ENCODE measurements at places on chromosomes 6 and 20.

DNA sequence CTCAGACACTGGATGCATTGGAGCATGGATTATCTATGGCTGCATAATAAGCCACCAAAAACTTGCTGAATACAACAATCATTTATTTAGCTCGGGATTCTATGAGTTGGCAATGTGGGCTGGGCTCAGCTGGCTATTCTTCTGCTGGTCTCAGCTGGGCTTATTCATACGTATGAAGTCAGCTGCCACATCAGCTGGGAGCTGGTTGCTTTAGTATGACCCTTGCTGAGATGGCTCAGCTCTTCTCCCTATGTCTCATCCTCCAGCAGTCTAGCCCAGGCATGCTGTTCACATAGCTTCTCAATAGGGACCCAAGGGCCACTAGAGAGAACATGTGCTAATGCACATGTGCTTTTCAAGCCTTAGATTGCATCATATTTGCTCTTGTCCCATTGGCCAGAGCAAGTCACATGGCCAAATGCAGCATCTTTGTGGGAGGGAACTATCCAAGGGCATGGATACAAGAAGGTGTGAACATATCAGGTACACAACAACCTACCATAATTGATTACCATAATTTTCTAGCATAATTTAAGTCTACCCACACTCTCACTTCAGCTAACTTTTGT lies 444.6 kb downstream of the KIF16B start:
- no peak for DNase-seq

GRCh38 chr6:56652231-56652630 lies 9.5 kb upstream of the DST start:
- no peak for DNase-seq

GRCh38 chr6:152353440-152353839 lies 283.7 kb downstream of the SYNE1 start:
- DNase-seq, result no peak

DNA sequence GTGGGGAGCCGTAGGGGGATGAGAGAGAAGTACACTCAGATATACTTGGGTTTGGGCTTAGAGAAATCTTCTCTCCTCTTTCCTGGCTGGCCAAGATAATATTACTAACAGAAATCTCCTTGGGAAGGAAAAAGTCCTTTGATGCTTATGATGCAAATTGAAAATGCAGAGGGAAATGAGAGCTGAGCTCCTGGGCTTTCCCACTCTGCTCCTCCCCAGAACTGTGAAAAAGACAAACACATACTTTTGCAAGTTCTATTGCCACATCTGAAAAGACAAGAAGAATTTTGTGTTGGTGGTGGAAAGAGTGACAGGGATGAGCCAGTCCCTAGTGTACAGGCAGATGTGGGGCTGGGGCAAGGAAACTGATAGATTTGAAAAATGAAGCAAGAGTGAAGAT lies 185.9 kb downstream of the ANKRD60 start:
- DNase-seq, result no peak

DNA sequence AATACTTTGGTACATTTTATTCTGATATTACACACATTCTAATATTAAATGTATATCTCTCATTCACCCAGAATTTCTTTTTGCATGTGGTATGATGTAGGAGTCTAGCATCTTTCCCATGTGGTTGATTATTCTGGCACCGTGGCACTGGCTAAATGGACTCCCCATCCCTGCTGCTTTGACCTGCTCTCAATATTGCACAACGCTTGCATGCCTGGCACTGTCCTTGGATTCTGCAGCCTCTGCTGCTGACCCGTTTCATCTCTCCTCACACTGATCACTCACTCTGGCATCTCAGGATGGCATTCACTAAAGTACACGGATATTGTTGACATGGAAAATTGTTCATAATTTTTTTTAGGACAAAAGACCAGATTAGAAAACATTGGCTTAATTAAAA lies 11.5 kb upstream of the DACT2 start:
- no peak for DNase-seq

- DNase-seq, result no peak
Observed at GRCh38 chr20:46070215-46070900, 19.4 kb downstream of the NCOA5 start.

DNA sequence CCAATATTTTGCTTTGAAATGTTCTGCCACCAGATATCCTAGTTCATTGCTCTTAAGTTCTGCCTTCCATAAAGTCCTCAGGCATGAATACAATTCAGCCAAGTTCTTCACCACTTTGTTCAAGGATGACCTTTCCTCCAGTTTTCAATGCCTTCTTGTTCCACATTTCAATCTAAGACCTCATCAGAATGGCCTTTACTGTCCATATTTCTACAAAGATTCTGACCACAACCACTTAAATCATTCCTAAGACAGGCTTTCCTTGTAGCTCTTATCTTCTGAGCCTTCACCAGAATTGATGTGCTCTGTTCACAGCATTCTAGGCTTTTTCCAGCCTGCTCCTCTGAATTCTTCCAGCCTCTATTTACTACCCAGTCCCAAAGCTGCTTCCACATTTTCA lies 319.0 kb downstream of the HACE1 start:
- DNase-seq, result no peak

DNA sequence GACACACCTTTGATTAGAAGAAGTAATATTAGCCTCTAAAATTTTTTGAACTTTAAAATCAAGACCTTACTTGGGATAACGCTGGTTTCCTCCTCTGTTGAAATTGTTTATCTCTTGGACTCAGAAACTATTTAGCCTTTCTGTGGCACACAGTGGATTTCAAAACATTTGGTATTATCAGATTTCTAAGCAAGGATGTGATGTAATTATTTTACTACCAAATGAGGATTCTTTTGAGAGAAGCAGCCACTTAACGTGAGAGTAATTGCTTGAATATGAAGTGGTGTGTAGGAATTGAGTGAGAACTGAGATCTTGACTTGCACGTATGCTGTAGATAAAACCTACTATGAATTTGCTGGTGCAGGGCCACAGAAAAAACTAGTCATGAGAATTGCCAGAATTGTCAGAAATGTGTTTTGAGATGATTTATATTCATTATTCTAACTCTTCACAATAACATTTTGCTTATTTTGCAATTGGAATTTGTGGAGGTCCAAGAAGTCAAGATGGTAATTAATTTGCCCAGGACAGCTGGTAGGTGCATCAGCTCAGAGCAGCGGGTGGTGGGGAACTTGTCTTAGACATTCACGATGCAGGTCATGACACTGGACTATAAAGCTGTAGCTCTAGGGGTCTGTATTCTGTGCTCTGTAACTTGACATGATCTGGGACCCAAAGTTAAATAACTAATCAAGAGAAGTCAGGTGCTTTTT lies 53.4 kb downstream of the AKAP12 start:
- no peak for DNase-seq

GRCh38 chr20:33667676-33668465 lies 1.1 kb downstream of the ACTL10 start:
- peak; percentile 89 for DNase-seq

DNA sequence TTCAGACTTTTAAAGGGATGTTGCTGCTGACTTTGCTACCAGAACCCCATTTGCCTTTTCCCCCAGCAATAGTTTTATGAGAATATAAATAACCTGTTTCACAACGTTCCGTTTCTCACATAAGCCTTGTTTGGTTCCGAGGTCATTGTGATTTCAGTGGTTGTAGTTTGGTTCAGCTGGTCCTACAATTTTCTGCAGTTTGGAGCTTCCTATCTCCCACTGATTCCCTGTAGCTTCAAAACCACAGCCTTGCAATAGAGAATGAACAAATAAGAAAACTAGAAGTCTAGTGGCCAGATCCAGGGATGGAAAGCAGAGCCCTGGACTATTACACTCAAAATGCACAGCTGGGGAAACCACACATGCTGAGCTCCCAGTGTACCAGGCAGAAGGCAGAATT lies 24.1 kb upstream of the SH3BGRL2 start:
- no peak for DNase-seq
